ENCODE measurements at places on chromosomes 6 and 20.
A peak's percentile ranks its signal among the peaks of the same experiment; 100 is the strongest.

DNA sequence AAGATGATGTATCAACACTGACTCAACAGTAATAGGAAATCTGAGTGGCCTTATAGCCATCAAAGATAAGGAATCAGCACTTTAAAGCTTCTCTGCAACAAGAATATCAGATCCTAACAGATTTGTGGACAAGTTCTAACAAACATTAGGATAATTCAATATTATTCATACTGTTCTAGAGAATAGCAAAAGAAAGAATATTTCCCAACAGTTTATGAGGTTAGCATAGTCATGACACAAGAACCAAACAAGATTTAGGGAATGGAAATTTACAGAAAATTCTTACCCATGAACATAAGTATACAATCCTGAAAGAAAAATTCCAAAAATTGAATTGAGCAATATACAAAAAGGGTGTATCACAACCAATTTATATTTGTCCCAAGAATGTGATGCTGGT, 64.3 kb upstream of the BTBD3 start:
- DNase-seq, result no peak

DNA sequence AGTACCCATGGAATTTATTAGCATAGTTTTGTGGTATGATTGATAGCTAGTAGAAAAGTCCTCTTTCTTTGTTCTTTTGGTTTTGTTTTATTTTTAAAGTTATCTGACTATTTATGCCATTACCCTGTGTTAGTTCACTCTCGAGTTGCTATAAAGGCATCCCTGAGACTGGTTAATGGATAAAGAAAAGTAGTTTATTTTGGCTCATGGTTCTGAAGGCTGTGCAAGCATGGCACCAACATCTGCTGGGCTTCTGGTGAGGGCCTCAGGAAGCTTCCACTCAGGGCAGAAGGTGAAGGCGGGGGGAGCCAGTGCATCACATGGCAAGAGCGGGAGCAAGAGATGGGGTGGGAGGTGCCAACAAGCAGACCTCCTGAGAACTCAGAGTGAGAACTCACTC, 166.5 kb downstream of the MTHFD1L start:
- no peak for DNase-seq

DNA sequence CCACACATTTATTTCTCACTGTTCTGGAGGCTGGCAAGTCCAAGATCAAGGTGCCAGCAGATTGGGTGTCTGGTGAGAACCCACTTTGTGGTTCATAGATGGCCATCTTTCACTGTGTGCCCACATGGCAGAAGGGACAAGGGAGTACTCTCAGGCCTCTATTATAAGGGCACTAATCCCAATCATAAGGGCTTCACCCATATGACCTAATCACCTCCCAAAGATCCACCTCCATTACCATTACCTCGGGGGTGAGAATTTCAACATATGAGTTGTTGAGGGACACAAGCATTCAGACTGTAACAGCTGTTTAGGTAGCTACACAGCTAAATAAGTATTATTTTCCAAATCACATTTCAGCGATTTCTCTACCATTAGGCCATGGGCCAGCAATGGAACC, 2.5 kb upstream of the PRND start:
- no peak for DNase-seq

- no peak for DNase-seq
Observed at GRCh38 chr6:142075516-142076101, 57.1 kb upstream of the GJE1 start.

GRCh38 chr20:25054096-25054820, 3.7 kb downstream of the ACSS1 start:
- DNase-seq, result no peak

GRCh38 chr6:5302995-5303622, 41.8 kb downstream of the FARS2 start:
- peak; percentile 78 for DNase-seq

GRCh38 chr6:87674290-87674689, 27.7 kb downstream of the AKIRIN2 start:
- no peak for DNase-seq

DNA sequence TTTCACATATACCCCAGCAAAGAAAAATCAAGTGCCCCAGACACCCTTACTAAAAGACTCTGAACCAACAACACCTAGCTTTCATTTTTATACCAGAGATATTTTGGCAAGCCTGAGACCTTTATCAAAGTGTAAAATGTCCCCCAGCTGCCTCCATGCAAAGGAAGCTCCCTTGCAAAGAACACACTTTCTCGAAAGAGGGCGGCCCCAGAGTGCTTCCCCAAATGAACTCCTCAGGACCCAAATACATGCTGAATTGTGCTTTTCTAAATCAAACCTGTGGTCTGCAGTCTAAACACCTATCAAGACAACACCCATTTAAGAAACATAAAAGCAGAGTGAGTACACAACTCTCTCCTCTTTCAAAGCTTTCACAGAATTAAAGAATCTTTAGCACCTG, 490 bp downstream of the IPCEF1 start:
- DNase-seq, result no peak

DNA sequence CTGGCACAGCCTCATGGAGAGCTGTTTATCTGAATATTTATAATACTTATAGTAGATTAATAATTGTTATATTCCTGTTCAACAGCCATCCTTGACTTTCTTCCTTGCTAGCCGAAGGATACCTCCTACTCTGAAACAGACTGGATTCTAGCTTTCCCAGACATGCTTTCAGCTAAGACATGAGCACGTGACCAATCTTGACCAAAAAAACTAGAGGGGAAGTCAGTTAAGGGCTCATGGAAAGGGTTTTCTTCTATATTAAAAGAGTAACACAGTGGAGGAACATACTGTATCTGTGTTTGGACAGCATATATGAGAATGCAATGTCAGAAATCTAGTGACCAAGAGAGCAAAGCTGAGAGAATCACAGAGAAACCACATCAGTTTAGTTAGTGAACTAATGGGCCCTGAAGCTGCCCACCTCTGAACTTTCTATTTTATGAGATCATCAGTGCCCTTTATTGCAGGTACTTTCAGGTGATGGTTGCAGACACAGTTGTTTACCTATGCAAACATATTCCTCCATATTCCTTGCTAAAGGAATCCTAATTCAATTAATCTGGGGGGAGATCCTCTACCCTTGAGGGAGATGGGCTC, 140.4 kb upstream of the SLC24A3 start:
- no peak for DNase-seq

- no peak for DNase-seq
Observed at GRCh38 chr6:17885889-17886576, 101.4 kb downstream of the KIF13A start.

DNA sequence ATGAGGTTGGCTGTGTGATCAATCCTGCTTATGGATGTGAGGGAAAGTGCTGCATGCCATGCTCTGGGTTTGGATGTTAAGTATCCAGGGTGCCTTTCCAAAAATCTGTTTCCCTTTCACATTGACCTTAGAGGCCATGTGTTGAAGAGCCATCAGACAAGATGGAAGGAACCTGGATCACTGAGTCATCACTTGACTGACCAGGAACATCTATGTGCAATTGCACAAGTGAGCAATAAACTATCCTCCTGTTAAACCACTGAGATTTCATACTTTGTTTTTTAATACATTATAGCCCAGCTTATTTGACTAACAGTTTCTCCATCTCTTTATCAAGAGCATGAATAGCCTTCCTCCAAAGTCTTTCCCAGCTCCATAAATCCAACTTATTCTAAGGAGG, 17.8 kb upstream of the TMEM14A start:
- DNase-seq, result no peak

DNA sequence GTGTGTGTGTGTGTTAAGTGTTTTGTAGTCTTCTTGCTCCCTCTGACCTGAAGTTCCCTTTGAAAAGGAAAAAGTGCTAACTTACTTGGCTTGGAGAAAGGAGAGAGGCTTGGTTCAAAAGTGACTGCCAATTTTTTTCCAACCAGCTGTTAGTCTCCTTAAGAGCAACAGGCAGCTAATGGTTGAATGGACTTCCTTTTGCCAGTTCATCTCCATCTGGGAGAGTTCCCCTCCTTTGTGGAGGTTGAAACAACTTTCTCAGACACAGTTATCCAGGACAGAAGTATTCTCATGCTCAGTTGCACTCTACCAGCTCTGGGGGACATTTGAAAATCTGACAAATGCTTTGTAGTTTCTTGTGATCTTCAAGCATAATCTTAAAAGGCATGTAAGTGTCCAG, 4.5 kb downstream of the RIPOR2 start:
- DNase-seq, result no peak

- peak; percentile 6 for DNase-seq
Observed at GRCh38 chr20:20184149-20184548, 131.8 kb downstream of the CFAP61 start.

DNA sequence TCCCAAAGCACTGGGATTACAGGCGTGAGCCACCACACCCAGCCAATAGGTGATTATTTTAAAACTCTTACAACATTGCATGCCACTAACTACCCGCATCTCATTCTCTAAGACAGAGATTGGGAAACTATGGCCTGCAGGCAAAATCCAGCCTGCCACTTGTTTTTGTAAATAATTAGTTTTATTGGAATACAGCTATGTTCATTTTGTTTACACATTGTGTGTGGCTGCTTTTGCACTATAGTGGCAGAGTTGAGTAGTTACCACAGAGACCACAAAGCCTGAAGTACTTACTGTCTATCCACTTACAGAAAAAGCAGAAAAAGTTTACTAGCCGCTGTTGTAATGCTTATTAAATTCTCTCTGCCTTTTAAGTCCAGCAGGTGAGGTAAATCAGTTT, 16.4 kb upstream of the PKIG start:
- DNase-seq, result peak; percentile 17

GRCh38 chr6:48472091-48472490, 361.1 kb upstream of the PTCHD4 start:
- DNase-seq, result no peak

GRCh38 chr20:39042279-39043150, 80.4 kb downstream of the DHX35 start:
- DNase-seq, result peak; percentile 81

DNA sequence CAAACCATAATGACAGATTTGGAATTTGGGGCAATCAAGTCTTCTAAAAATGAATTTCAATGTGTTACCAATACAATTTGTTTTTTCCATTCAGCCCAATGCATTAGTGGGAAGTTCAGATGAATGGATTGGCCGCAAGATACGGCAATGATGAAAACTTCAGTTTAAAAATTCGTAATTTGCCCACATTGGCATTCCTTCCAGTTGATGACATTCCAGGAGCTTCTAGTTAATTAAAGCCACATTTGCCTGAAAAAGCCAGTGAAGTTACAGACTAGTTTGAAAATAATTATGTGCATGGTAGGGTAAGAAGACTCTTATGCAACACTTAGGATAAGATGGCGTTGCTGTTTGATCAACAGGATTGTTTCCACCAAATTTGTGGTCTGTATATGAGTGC, 46.2 kb downstream of the NHLRC1 start:
- no peak for DNase-seq

DNA sequence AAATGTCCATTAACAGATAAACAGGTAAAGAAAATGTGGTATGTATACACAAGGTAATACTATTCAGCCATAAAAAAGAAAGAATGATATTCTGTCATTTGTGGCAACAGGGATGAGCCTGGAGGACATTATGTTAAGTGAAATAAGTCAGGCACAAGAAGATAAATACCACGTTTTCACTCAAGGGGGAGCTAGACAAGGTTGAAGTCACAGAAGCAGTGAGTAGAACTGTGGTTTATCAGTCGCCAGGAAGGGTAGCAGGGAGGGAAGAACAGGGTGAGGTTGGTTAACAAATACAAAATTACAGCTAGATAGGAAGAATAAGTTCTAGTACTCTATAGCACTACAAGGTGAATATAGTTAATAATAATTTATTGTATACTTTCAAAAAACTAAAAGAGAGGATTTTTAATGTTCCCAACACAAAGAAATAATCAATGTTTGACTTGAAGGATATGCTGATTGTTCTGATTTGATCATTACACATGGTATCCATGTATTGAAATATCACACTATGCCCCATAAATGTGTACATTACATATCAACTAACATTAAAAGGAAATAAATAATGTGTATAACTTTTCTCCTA, 21.1 kb downstream of the RTN4IP1 start:
- DNase-seq, result peak; percentile 80

GRCh38 chr6:39227476-39227875, 1.8 kb downstream of the KCNK5 start:
- no peak for DNase-seq

- peak; percentile 8 for DNase-seq
Observed at GRCh38 chr6:157240059-157240959, 83.0 kb downstream of the TMEM242 start.

DNA sequence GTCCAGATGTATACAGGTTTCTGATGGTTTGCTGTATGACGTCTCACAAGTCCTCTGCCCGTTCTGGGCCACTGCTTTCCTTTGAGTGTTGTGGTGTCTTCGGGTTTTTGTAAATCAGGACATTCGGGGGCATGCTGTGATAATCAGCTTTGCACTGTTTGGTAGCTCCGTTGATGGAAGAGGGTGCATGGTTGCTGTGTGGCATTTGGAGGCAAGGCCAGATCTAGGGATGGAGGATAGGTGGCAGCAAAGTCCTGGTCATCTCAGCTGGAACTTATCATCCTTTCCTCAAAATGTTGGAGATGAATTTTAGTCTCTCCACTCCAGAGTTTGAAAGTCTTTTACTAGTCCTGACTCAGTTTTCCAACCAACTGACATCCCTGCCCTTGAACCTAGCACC, 91.0 kb downstream of the SCP2D1 start:
- peak; percentile 34 for DNase-seq

DNA sequence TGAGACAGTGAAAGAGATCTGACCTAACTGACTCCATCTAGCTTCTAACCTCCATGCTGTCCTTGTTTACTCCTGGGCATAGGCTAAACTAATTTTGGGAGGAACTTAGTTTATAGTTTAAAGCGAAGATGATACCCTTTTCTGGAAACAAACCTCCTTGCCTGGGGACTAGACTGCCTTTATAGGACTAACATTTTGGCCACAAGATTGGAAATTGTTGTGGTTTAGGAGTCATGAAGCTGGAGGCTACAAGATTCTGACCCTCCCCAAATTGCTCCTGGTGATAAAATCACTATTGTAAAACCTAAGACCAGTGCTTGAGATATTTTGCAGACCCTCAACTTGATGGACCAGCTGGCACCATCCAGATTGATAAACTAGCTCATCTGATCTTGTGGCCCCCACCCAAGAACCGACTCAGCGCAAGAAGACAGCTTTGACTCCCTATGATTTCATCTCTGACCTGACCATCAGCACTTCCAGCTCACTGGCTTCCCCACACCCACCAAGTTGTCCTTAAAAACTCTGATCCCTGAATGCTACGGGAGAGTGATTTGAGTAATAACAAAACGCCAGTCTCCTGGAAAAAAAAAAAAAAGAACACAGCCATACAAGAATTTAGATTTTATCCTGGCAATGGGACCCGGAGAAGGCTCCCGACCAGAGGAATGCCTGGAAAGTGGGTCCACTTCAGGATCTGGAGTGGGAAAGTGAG, 63.0 kb downstream of the ABHD12 start:
- DNase-seq, result no peak

GRCh38 chr6:145669627-145670034, 65.7 kb downstream of the EPM2A start:
- peak; percentile 14 for DNase-seq

DNA sequence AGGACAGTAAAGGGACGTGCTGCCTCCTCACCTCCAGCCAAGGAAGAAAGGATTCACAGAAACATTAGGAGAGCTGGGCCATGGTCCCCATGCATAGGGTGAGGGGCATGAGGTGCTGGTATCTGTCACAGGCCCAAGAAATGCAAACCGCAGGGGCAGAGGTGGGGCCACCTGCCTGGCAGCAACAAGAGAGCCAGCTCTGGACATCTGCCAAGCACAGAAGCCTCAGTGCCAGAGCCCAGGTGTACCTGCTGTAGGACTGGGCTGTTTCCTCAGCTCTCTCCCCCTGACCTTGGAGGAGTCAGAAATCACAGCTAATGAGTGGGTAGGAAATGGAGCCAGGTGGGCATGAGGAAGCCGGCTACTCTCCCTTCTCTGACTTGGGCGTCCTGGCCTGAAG, 45.3 kb downstream of the SLC2A12 start:
- peak; percentile 65 for DNase-seq
